ENCODE measurements at places on chromosomes 2 and 18.

- no peak for DNase-seq
Observed at GRCh38 chr2:59232394-59233165, 991.5 kb upstream of the FANCL start.

DNA sequence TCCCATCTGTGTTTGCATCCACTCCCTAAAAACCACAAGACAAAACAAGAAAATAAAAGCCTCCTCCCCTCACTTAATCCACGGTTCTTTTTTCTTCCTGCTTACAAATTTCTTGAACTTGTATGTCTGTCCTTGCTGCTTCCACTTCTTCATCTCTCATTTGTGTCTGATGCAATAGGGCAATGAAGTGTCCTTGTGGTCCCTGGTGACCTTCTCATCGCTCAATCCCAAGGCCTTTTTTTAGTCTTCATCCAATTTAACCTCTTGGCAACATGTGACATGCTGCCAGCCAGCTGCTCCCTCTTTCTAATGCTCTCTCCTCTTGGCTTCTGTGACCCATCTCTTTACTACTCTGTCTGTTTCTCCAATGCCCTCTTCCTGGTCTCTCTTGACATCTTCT, 87.6 kb downstream of the SEMA4F start:
- DNase-seq: no peak

DNA sequence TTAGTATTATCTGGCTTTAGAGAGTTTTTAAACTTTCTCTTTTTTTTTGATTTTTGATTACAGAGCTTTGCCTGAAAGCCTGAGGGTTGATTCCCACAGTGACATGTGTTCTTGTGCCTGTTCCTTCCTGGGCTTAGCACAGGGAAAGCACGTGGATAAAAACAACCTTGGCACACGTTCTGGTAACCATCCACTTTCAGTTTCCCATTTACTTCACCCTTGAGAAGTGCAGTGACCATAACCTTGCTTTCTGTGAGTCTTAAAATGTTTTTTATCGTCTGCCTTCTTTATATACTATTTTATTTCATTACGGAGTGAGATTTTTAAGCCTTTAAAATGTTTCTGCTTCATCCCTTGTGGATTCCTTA, 11.5 kb downstream of the CD226 start:
- no peak for DNase-seq

- DNase-seq: no peak
Observed at GRCh38 chr2:220648628-220649027, 923.5 kb downstream of the EPHA4 start.

DNA sequence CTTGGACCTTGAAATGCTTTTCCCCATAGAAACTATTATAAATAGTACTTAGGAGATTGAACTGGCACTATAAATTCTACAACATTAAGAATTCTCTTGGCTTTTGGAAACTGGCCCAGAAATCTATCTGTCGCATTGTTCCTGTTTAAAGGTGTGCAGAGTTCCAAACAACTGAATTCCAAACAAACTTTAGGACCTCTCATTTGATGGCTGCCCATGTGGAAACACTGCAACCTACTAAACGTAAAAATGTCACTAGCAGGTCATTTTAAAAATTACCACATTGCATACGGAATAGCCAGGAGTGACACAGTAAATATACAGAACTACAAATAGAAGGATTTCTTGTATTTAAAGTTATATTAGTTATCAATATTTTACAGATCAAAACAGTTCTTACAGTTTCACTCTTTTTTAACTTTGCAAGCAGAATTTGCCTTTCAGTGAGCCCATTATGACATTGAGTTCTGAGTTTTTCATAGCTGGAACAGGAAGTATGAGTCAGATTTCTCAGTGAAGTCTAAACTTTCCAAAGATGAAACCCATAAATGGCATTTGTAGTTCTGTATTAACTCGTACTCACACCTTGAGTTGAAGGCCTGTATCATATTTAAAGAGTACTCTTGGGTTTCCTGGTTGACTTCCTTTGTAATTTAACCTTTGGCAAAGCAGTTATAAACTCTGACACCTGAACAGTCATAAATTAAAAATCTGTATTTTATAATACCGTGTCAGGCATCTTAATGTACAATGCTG, 142.3 kb upstream of the BOD1L2 start:
- no peak for DNase-seq

DNA sequence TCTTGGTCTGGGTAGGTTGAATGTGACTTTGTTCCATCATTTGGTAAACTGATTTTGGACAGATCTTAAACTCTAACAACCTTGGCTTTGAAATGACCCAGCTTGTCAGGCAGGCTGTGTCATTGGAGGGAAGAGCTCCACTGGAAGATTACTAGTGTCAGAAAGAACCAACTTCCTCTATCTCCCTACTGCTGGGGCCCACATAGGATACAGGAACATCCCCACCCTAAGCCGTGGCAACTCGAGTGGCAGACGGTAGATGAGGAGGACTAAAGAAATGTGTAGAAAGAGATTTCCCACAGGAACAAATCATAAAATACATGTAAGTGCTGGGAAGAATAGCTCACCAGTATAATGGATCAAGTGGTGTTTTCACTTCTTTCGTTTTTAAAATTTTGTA, 4.3 kb upstream of the G6PC2 start:
- DNase-seq: no peak

DNA sequence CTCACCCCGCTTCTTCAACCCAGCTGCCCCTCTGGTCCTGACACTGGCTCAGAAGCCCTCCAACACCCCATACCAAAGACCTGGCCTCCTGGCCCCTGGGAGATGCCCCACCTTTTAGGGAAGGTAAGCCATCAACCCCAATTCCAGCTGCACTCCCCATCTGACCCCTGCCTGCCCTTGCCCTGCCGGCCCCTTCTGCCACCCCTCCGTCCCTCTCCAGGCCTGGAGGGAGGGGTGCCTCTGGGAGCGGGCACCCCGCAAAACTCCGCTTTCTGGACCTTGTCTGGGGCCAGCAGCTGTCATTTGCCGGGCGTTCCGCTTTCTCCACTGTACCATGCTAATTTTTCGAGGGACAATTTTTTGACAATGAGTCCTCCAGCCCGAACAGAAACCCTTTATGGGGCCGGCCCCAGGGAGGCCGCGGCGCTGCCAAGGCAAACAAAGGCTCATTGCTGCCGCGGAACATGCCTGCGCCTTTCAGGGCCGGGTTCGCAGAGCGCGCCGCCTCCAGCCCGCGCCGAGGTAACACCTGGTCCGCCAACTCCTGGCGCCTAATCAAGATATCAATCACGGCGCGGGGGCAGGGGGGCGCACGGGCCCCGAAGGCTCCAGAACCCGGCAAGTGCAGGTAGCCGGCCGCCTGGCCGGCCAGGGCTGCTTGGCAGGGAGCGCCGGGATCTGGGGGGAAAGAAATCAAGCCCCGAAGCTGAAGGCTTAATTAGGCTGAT, 96.0 kb downstream of the INHBB start:
- DNase-seq: no peak

DNA sequence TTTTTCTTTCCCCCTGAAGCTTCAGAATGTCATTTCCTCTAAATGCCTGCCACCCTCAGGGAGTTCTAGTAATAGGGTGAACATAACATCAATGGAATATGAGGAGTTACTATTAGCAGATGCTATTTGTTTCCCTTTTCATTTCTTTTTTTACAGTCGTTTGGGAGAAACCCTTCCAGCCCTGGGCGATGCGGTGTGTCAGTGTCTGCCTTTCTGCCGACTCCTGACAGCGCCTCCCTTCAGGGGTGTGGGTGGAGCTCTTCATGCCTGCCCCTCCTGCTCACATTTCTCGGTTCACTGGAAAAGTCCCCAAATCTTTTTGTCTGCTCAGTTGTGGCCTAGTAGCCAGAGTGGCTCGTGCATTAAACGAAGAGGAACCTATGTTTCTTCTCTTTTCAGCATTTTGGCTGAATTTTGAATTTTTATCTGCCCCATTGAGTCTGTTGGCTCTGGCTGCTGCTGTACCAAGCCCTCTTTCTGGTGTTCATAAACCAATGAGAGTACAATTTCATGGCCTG, 72.3 kb downstream of the FMNL2 start:
- DNase-seq: no peak

Measured in activated CD8-positive, alpha-beta memory T cell treated with anti-CD3 and anti-CD28 coated beads for 1 hour (primary cell).